ENCODE measurements at places on chromosomes 12 and 14.

- DNase-seq: no peak
Measured at GRCh38 chr12:48247181-48247966, 44.3 kb upstream of the OR10AD1 start.

DNA sequence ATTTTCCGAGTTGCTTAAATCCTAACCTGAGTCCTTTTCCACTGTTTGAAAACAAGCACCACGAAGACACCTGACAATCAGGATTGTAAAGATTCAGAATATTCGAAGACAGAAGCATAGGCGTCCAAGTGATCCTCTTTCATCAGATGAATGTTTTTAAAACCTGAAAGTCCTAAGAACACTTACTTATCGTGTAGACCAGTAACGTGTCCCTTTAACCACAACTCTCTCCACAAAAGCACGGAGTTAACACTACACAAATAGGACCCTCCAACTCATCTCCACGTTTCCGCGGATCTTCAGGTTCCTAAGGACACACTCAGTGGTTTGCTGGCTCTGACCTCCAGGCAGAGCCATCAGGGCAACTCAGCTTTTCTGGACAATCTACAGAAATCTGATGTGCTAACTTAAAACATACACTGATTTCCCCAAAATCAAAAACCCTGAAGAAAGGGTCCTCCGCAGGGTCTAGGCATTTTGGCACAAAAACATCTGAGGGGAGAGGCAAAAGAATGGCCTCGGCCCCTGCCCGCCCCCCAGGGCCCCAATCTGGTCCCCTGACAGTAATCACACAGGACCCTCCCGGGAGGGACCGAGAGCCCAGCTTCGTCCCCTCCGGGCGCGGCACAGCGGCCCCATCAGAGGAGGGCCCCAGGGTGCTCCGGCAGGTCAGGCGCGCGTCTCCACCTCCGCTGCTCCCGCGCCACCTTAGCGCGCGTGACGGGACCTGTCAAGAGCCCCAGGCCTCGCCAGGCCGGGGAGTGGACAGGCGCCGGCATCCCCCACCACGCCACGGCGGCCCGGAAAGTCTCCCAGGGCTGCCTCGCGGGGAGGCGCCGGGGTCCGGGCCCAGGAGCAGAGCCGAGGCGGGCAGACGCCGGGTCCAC is 925 bp downstream of the DICER1 start:
- peak; percentile 64 for DNase-seq

DNA sequence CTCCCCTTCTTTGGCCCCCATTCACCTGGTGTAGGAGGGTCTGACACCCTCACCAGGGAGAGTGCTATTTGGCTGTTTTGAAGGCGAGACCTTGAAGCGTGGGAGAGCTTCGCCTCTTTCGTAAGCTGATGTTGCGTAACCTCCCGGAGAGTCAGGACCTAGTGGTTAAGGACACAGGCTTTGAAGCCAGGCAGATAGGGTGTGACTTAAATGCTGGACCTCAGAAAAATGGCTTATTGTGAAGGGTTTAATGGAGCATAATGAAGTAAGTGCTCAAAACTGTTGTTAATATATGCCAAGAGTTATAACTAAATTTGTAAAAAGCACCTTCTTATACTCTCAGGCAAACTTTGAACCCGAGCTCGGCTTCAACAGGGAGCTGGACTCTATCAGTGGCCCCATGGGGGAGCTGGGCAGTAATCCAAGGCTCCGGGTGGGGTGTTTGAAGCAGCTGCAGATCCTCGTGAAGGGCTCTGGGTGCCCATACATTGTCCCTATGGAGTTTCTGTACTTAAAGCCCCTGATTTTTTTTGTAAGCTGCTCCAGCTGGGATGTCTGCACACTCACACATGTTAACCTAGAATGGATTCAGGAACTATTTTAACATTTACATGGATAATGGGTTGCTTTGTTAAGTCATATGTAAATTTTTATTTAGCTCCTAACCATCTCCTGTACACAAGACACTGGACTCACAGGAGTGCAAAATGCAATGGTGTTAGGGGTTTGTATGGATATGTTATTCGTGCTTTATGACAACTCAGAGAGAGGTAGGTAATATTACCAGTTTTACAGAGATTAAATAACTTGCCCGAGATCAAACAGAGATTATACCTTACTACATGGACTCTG is 26.0 kb downstream of the PPFIBP1 start:
- DNase-seq: no peak

DNA sequence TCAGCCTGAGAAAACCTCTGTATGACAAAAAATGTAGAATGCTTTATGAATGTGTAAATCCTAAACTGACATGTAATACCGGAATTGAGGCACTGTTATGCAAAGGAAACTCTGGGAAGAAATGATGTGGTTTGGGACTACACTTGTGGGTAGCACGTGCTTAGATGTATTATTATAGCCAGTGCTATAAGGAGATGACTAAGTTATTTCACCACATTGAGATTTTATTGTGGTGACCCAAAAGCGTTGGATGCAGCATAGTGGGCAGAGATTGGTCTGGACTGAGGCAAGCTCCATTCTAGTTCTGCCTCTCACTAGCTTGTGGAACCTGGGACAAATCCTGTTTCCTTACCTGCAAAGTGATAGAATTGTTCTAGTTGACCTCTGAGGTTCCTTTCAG is 172.2 kb downstream of the SNAPC1 start:
- no peak for DNase-seq

DNA sequence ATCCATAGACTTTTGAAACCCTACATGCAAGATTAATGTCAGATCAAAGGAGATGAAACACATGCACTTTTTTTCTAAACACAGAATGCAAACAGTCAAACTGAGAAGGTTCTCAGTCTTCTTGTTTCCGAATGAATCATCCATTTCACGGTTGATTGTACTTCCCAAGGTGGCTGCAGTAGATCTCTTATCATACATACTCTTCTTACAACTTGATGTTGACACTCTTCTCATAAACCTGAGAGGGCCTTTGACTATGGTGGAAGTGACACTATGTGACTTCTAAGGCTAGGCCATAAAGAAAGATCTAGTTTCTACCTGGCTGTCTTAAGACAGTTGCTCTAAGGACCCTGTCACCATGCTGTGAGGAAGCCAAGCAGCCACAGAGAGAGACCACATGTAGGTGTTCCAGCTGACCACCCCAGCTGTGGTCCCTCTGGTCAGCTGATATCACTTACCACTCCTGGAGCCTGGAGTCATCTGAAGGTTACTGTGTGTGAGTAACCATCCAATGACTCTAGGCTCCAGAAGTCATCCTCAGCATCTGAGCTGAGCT is 67.2 kb upstream of the HMGA2 start:
- no peak for DNase-seq

- DNase-seq: no peak
Measured at GRCh38 chr12:114190971-114191370, 215.0 kb downstream of the TBX5 start.

DNA sequence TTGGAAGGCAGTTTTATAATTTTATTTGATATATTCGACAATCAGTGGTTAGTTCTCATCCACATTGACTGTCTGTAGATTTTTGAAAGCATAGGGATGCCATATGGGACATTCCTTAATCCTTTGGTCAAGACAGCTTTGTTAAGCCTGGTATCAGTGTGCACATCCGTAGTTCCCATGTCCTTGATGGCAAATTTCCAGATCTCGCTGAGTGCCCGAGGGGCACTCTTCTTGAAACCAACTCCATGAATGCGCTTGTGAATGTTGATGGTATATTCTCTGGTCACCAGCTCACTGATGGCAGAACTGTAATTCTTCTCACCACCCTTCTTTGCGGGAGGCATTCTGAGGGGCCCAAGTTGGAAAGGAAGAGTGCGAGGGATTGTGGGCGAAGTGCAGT is 6.1 kb upstream of the DENND5B start:
- DNase-seq: no peak

DNA sequence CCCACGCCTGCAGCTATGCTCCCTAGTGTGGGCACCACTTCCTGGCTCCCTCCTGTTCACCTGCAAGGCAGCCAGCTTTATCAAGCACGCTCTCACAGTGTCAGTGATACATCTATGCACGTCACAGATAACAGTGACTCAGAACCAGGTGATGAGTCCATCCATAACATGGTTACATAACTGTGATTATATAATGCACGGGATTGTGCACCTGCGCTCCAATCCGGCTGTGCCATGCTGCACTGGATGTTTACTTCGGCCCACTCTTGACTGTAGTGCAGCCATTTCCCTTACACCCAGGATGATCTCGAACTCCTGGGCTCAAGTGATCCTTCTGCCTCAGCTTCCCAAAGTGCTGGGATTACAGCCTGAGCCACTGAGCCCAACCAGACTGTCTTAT is 38.4 kb upstream of the CEP83 start:
- no peak for DNase-seq

GRCh38 chr14:101073598-101073965 is 170.1 kb upstream of the RTL1 start:
- no peak for DNase-seq

GRCh38 chr14:78851189-78851588 is 681.0 kb downstream of the NRXN3 start:
- DNase-seq: no peak
